ENCODE measurements at places on chromosomes 2 and 18.
A peak's percentile ranks its signal among the peaks of the same experiment; 100 is the strongest.

GRCh38 chr2:55175254-55176093 is 56.6 kb downstream of the CLHC1 start:
- DNase-seq, result no peak

DNA sequence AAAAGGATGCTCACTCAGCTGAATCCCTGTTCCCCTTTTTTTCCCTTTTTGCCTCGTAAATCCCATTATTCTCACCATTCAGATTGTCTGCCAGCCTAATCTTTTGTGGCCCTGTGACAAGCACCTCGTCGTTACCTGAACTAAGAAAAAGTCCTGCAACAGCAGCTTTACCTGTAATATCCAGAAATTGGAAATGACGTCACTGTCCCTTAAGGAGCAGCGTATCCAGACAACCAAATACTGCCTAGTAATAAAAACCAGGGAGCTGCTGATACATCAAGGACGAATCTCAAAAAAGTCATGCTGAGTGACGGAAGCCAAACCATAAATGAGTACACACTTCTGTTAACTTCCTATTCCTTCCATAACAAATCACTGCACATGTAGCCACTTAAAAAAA is 694.9 kb downstream of the GALR1 start:
- DNase-seq, result no peak

DNA sequence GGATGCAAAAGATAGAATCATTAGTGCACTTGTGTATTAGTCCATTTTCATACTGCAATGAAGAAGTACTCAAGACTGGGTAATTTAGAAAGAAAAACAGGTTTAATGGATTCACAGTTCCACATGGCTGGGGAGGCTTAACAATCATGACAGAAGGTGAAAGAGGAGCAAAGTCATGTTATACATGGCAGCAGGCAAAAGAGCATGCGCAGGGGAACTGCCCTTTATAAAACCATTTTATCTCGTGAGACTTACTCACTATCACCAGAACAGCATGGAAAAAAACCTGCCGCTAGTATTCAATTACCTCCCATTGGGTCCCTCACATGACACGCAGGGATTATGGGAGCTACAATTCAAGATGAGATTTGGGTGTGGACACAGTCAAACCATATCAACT is 129.4 kb downstream of the SCG2 start:
- no peak for DNase-seq

GRCh38 chr2:227701556-227701955 is 16.3 kb downstream of the SLC19A3 start:
- DNase-seq, result no peak

- no peak for DNase-seq
Observed at GRCh38 chr2:20113986-20114938, 62.8 kb upstream of the LAPTM4A start.

DNA sequence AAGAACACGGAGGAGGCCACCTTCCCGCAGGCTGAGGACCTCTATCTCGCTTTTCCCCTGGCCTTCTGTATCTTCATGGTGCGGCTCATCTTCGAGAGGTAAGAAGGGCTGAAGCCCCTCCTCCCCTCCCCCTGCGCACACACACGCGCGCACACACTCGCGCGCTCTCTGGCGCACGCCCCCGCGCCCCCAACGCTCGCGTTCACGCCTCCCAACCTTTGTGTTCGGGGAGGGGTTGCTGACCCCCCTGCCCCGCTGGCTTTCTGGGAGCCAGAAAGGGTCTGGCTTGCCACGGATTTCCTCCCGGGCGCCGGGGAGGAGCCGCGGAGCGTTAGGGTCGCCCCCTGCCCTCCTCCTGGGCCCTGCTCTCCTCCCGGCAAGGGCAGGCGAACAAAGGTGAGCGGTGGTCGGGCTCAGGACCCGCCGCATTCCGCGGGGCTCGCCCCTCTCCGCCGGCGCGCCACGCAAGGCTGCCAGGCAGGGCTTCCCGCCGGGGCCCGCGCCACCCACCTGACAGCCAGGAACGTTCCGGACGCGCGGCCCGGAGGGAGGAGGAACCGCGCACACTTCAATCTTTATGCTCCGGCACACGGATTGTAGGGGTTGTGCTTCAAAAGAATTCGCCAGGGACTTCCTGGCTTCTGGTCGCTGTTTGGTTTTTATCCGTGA is 583 bp downstream of the CERS6 start:
- no peak for DNase-seq

GRCh38 chr2:114350186-114350725 is 92.2 kb upstream of the DPP10 start:
- DNase-seq, result no peak

- peak; percentile 19 for DNase-seq
Observed at GRCh38 chr18:79964330-79965118, at the start of gene HSBP1L1. Gene HSBP1L1, plus strand, starts transcription at chr18:79964643. Its CDS starts 93 bp downstream, at chr18:79964736.

GRCh38 chr18:48775372-48776155 is 175.2 kb downstream of the SMAD7 start:
- DNase-seq, result no peak

DNA sequence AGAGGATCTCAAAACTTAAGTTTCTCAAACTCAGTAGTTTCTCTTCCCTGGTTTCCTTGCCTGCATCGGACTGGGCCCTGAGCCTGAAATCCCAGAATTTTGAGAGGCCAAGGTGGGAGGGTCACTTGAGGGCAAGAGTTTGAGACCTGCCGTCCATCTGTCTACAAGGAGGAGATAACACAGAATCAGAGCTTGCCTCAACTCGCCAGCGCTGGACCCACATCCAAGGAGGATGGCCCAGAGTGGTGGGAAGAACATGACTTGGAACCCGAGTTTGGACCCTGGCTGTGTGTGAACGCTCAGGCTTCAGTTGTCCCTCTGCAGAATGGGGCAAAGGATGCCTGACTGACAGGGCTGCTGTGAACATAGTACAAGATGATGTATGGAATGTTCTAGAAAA is 80.1 kb downstream of the MCFD2 start:
- no peak for DNase-seq

GRCh38 chr18:76144844-76145243 is 350.2 kb downstream of the ZNF516 start:
- no peak for DNase-seq

- no peak for DNase-seq
Observed at GRCh38 chr18:68418881-68419280, 296.0 kb downstream of the TMX3 start.

DNA sequence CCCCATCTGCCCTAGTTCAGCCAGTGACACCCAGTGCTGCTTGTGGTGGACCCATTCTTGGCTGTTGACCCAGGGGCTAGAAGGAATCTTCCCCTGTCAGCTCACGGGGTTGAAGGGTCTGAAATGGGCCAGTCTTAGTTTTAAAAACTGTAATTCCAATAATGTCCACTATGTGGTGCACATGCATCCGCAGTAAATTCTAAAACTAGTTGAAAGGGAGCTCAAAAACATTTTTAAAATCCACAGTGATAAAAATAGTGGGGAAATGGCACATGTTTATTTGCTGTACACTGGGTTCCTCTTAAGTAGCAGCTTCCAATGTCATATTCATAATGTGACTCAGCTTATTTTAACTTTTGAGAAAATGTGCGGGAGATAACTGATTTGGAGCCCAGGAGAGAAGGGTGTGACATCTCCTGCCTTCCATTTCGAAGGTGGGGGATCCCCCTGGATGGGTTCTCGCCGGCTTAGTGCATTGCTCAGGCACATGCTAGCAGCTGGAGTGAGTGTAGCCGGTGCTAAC is 32.8 kb downstream of the GRHL1 start:
- DNase-seq, result no peak

- no peak for DNase-seq
Observed at GRCh38 chr18:7157760-7158159, 40.2 kb upstream of the LAMA1 start.

- DNase-seq, result no peak
Observed at GRCh38 chr2:55302241-55302640, 33.2 kb upstream of the MTIF2 start.

DNA sequence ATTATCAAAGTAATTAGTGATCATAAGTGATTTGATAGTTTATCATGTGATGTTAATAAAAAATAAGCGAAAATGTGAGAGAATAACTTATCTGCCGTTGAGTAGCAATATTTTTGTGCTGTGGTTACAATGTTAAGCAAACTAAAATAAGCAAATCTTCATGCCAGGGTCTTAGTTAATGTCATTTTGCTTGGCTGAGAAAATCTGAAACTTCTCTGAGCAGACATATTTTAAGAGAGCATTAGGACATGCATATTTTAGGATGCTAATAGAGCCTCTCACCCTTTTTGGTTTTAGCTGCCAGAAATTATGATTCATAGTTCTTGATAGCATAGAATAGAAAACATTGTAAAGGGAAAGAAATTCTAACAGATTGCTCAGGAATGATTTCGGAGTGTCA is 233.5 kb upstream of the ZEB2 start:
- DNase-seq, result no peak

DNA sequence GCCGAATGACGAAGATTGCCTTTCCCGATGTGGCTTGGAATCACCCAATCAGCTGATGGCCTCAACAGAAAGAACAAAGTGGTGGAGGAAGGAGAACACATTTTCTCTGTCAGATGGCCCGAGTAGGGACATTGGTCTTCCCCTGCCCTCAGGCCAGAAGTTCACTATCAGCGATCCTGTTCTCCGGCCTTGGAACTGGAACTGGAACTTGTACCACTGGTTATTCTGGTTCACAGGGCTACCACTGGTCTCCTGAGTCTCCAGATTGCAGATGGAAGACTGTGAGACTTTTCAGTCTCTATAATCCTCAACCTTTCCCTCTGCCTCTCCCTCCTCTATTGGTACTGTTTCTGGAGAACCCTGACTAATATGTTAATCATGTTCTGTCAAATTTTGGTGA is 180.4 kb downstream of the ANKRD30B start:
- DNase-seq, result no peak

GRCh38 chr2:4012197-4012596 is 308.8 kb downstream of the DCDC2C start:
- DNase-seq, result no peak

GRCh38 chr2:158702740-158703139 is 92.4 kb upstream of the DAPL1 start:
- DNase-seq, result no peak
